ENCODE measurements at places on chromosomes 13 and 19.

GRCh38 chr13:51501096-51501495 lies 48.3 kb upstream of the INTS6 start:
- DNase-seq, result no peak

DNA sequence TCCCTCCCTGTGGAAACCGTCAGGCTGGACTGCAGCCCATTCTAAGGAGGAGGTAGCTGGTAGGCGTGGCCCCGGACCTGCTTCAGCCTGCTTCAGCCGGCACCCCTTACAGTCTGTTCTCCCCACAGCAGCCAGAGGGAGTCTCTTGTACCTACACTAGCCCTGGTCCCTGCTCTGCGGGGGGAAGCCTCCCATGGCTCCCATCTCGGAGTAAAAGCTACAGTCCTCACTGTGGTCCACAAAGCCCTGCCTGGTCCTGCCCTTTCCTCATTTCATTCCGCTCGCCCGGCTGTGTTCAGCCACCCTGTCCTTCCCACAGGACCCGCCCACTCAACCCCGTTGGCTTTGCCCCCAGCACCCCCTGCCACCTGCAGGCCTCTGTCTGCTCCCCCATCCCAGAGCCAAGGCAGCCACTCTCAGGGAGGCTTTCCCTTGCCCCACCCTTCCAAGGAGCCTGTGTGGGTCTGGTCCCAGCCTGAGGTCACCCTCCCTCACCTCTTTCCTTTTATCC lies 1.3 kb downstream of the PGLYRP1 start:
- no peak for DNase-seq

DNA sequence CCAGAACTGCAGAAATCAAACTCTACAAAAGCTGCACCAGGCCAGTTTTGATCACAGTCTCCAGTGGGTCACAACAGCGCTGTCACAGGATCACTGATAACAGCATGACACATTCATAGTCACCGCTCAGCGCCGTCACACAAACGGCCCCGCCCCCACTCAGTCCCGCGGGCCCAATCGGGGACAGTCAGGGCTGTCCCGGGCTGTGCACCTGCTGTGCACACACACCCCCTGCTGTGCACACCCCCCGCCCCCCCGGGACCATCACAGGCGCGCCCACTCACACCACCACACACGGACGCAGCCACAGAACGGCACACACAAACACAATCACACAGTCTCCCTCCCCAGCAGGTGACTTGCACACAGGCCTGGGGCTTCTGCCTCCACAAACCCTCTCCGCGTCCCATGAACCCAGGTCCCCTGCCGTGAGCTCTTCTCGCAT lies 435 bp upstream of the ZNF382 start:
- no peak for DNase-seq

DNA sequence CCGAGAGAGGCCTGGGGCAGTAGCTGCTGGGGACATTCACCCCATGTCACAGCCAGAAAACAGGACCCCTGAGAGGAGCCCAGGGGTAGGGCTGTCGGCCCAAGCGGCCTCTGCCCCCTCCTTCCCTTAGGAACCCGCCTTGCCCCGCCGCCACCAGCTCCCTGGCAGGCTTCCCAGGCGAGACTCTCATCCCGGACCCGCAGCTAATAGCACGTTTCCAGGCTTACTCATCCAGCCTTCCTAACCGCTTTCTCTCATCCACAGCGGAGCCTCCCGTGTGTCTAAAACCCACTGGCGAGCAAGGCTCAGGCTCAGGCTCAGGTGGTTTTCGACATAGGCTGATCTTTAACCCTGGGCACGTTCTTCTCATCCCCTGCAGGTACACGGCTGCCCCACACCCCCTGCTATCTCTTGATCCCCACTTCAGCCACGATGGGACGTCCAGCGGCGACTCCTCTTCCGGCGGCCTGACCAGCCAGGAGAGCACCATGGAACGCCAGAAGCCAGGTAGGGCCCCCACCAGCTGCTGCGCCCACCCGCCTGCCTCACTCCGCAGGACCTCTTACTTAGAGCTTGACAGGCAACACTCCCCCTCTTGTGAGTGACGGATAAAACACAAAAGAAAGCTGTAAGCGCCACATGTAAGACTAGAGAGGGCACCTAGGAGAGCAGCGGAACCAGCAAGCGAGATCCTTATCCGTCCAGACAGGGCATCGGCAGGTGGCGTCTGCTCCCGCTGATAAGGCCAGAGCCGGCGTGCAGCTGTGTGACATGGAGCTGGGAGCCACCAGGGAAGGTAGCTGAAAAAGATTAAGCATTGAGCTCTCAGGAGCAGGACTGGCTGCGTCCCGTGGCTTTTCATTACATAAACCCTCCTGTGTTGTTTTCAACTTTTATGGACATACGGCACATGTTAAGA lies 71.3 kb downstream of the DPF1 start:
- no peak for DNase-seq

DNA sequence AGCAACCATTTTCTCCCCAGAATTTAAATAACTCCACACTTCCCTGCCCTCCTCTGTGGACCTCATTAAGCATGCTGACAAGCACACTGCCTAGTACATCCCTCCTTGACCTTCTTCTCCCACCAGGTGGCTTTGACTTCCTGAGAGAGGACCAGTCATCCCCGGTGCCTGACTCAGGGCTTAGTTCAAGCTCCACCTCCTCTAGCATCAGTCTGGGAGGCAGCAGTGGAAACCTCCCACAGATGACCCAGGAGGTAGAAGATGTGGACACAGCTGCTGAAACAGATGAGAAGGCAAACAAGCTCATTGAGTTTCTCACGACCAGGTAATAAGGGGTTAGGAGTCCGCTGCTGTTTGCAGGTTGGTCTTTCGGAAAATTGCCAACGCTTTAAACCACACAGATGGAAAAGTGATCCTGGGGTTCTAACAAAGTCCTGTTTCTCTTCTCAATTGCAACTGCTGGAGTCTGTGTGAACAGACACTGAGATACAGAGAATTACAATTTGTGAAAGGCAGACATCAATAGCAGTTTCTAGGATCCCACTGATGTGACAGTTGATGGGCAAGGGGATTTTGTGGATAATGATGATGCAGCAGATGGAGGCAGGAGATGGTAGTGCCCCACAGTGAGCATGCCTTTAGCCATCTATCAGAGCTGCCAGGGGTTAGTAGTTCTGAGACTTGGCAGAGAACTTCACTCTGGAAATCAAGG lies 86.7 kb downstream of the ZAR1L start:
- DNase-seq, result no peak

DNA sequence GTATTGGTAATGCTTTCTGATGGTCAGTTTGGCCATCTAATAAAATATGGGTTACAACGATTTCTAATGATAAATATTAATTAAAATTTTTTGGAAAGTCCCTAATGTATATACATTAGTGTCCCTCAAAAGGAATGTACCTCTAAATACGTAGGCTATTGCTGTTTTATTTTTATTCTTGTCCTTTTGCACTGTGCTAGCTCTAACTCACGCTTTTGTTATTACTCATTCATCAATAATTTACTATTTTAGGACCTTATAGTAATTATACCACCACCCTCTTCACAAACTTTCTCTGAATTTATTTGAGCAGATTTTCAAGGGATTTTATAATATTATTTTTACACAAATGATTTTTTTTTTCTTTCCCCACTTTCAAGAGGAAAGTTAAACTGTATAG lies 795.9 kb upstream of the PCDH9 start:
- DNase-seq, result no peak

GRCh38 chr19:54480051-54480450 lies 7.0 kb upstream of the CDC42EP5 start:
- no peak for DNase-seq

Measured in cortex of kidney (tissue), 1 donor.